ENCODE measurements at places on chromosomes 6 and 20. TPM values are rescaled to one million over a fixed set of nuclear protein-coding genes. Genes with fewer than 3 reads are reported as not detected.

DNA sequence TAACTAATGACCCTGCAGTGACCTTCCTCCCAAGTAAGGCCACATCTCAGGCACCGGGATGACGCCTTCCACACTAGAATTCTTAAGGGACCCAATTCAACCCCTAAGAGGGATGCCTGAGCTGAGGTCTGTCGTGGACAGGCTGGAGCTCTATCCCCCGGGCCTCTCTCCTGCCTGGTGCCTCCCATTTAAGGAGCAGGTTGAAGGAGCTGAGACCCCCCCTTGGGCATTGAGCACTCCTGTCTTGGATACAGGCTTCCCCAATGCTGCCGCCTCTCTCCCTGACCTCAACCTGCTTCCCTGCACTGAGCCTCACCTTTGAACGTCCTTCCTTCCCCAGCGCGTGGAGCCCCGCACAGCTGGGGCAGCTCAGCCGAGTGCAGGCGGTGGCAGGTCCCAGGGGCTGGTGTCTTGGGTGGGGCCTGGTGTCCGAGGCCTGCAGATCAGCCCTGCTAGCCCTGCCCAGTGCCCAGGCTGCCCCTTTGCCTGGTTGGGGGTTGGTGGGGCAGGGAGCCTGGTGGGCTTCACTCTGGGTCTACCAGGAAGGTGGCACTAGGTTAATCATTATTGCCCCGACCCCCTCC, 19.9 kb upstream of the BHLHE23 start:
- DNase-seq = no peak

DNA sequence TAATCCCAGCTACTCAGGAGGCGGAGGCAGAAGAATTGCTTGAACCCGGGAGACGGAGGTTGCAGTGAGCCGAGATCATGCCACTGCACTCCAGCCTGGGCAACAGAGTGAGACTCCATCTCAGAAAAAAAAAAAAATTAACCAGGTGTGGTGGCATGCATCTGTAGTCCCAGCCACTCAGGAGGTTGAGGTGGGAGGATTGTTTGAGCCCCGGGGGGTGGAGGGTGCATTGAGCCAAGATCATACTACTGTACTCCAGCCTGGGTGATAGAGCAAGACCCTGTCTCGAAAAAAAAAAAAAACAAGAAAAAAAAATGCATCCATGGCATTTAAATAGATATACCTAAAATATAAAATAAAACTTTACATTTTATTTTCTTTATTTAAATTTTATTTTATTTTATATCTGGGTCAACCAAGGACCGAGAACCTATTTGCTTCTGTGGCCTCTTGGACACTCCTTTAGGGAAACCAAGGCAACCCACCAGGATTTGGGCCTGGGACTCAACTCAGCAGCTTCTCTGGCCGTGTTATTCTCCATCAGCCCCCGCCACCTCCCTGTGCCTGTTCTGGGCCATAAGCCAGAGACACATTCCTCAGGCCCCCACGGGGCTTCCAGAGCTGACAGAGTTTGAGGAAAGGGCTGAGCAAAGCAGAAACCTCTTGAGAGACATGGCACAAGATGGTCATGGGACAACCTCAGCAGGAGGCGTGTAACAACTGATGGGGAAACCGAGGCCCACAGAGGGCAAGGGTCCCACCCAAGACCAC, 6.2 kb downstream of the SNTA1 start:
- peak; percentile 64 for DNase-seq

GRCh38 chr6:107866606-107867301, 42.6 kb upstream of the SCML4 start:
- peak; percentile 30 for DNase-seq

- peak; percentile 85 for DNase-seq
Measured at GRCh38 chr6:82040405-82041221, 206.9 kb downstream of the IBTK start.

MYLIP gene
- 118 TPM for total RNA-seq

Data from umbilical cord (tissue), 2 donors.